ENCODE measurements at places on chromosomes 5 and 9. TPM values are rescaled to one million over a fixed set of nuclear protein-coding genes. Genes with fewer than 3 reads are reported as not detected.
A peak's percentile ranks its signal among the peaks of the same experiment; 100 is the strongest.

PCDHGA2 gene
- total RNA-seq: 0.68 TPM

GABRA6 gene
- not detected for total RNA-seq

DNA sequence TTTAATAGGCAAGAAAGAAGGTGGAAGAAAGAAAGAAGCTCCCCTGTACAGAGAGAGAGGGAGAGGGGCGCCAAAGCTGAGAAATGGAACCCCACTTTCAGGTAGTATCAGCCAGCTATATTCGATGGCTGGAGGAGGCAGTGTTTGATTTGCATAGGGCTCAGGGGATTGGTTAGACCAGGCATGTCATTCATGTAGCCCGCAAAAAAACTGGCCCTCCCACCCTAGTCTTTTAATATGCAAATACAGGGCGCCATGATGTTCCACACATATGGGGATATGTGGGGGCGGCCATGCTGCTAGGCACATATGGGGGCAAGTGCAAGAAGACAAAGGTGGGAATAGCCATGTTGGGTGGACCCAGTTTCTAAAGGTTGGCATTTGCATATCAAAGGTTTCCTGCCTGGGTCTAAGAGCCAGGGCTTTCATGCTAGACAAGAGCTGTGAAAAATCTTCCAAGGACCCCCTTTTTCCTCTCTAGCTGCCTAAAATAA lies 174.4 kb upstream of the ADRA1B start:
- no peak for ATAC-seq

GRCh38 chr5:116480894-116481510 lies 93.6 kb downstream of the SEMA6A start:
- no peak for ATAC-seq

- ATAC-seq: no peak
These were observed 42.7 kb upstream of the COL5A1 start for GRCh38 chr9:134598884-134599245.

DNA sequence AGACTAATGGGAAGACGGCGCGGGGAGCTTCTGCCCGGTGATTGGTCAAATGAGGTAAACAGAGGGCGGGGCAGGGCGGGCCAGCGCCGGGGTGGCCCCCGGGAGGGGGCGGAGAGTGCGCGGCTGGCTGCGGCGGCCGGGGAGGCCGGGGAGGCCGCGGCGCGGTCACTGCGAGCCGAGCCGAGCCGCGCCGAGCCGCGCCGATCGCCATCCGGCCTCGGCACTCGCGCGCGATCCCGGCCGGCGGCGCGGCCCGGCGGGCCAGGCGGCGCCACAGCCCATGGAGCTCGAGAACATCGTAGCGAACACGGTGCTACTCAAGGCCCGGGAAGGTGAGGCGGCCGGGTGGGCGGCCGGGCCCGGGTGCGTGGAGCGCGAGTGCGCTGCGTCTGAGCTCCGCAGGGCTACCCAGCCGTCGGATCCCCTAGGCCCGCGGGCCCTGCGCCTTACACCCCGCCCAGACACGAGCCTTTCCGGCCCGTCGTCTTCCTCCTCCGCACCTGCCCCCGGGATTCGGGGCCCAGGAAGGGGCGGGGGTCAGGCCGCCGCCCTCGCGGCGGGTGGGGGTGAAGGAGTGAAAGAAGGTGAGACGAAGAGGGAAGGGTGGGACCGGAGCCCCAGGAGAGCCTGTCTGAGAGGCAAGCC lies at the start of gene GRK6:
TSS of gene GRK6 (plus strand) at position 111 of the 645 bp plus-strand sequence. CDS start at position 281, 170 bp downstream.
- peak; percentile 2 for ATAC-seq

- ATAC-seq: no peak
These were observed 237.4 kb downstream of the NR3C1 start for GRCh38 chr5:143166090-143166489.

GRCh38 chr9:89529243-89530035 lies 31.5 kb upstream of the SEMA4D start:
- ATAC-seq: no peak

- no peak for ATAC-seq
These were observed 37.4 kb downstream of the MTMR12 start for GRCh38 chr5:32275396-32275741.

- no peak for ATAC-seq
These were observed 137.6 kb upstream of the ZNF618 start for GRCh38 chr9:113738496-113738892.
